SW 1271 (cell line): ENCODE measurements at places on chromosomes 6 and 20.

DNA sequence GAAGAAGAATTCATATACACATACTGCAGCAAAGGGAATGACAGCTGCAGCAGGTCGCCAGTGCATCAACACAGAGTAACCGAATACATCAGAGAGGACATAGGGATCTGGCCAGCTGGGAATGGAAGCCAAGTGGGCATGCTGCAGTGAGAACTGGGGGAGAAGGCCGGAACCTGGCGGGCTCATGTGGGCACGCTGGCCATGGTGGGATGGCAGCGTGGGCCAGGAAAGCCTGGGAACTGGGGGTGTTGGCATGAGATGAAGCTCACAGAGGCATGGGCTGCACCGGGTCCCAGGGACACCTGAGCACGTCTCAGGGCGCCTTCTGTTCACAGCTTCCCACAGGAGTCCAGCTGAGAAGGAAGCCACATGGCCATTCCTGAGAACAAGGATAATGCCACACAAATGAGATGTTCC is 139.5 kb upstream of the AGPAT4 start:
- no peak for DNase-seq

GRCh38 chr6:129279343-129280292 is 396.7 kb downstream of the LAMA2 start:
- DNase-seq = no peak

DNA sequence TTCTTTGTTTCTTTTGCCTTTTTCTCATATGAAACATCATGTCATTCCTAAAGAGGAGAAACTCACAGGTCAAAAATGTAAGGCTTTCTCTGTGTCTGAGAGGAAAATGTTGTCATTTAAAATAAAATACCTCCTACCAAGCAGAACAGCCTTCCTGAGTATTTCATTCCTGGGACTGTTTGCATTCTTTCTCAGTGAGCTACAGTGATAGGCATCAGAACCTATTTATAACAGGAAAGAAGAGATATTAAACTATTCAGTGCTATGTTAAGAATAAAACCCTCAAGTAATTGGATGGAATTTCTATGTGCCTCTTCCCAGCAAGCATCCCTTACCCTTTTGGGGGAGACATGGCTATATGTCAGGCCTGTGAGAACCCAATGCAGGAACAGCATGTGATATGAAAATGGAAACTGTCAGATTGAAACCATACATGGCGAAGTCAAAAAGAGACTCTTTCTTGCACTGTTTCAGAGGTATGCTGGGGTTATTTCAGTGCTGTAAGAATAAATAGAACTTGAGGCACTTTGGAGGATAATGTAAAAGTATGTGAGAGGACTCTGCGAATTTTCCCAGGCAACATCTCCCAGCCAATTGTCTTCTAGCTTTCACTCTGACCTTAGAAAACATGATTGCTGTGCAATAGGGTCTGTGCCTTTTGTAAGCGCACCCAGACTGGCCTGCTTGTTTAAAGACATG is 133.8 kb upstream of the CCN2 start:
- peak; percentile 32 for DNase-seq

DNA sequence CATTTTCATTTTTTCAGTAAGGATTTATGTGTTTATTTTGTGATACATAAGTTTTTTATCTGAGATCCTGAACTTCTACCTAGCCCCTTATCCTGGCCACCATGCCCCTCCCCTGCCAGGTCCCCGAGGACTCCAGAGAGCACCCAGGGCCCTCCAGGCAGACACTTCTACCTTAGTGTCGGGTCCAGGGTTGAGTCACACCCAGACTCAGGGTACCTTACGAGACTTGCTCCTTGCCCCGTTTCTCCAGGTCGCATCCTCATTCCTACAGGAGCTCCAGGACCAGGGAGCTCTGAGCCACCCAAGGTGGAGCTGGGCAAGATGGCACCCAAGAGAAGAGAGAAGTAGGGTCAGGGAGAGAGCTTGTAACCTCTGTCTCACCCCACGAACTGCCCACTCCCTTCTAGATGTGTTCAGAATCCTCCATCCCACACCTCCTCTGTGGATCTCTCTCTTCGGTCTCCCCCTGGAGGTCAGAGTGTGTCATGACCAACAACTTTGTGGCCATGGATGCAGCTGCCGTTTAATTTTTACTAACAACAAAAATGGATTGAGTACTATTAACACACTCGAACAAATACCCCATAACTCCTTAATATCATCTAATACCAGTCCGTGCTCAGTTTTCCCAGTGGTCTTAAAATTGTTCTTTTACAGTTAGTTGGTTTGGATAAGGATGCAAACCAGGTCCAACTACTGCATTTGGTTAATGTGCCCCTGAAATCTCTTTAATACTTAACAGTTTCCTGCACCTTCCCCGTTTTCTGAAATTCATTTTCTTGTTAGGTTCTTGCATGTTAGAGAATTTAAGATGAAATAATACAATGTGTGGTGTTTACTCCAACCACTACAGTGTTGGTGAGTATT is 130.6 kb upstream of the INSM1 start:
- no peak for DNase-seq

DNA sequence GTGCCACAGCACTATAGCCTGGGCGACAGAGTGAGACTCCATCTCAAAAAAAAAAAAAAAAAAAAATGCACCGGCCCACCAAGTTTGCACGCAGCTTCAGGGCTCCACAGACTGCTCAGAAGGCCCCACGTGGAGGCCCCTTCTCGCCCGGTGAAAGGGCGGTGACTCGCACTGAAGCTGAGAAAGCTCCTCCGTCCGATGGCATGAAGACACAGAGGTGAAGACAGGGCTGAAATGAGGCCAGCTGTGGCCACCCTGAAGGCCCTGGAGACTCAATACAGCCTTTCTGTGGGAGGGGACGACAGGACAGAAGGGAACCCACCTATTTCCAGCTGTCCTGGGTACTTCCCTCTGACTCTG is 84.0 kb downstream of the PTPN1 start:
- DNase-seq = no peak
